ENCODE measurements at places on chromosomes 12 and 14.

- H3K27ac ChIP-seq: no peak overlapping the region
- H3K4me3 ChIP-seq: no peak overlapping the region
- no peaks in the 10 kb centered on the region for H3K27me3 ChIP-seq
- no peaks in the 10 kb centered on the region for H3K36me3 ChIP-seq
These were observed 52.5 kb upstream of the EVL start for GRCh38 chr14:100012478-100013327.

DNA sequence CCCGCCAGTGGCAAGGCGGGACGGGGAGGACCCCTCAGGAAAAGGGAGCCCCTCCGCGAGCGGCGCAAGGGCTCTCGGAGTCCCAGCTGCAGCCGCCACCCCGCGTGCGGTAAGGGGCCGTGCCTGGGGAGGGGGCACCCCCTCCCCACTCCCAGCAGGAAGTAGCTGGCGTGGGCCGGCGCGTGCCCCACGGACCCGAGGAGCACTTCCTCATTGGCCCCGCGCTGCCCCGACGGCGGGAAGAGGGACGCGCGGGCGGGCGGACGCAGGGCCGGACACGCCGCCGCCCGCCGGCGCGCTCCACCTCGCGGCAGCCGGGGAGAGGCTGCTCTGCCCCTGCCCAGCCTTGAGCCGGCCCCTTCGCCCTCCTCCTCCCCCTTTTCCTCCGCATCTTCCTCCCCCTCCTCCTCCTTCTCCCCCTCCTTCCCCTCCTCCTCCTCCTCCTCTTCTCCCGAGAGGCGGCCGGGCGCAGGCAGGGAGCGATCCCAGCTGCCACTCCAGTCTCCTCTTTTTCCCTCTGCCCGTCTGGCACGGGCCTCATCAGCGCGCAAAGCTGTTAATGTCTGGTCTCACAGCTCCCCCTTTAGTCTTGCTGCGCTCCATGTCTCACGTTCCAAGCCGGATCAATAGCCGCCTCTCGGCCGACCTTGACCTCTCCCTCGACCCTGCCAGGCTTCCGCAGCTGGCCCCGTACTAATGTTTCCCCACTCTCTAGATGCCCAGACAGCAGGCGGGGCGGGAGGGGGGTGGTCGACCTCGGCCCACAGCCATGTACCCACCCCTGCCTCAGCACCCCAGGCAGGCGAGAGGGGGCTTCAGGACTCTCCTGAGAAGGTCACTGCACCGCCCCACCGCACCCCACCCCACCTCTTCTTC is 2.6 kb upstream of the BCL11B start:
- H3K4me1 ChIP-seq: peaks cover 39% of the 10 kb centered on the region
- H3K4me3 ChIP-seq: peak overlapping the region; percentile 93
- H3K27ac ChIP-seq: peak overlapping the region; percentile 88
- H3K36me3 ChIP-seq: peaks cover 8% of the 10 kb centered on the region
- DNase-seq: no peak

DNA sequence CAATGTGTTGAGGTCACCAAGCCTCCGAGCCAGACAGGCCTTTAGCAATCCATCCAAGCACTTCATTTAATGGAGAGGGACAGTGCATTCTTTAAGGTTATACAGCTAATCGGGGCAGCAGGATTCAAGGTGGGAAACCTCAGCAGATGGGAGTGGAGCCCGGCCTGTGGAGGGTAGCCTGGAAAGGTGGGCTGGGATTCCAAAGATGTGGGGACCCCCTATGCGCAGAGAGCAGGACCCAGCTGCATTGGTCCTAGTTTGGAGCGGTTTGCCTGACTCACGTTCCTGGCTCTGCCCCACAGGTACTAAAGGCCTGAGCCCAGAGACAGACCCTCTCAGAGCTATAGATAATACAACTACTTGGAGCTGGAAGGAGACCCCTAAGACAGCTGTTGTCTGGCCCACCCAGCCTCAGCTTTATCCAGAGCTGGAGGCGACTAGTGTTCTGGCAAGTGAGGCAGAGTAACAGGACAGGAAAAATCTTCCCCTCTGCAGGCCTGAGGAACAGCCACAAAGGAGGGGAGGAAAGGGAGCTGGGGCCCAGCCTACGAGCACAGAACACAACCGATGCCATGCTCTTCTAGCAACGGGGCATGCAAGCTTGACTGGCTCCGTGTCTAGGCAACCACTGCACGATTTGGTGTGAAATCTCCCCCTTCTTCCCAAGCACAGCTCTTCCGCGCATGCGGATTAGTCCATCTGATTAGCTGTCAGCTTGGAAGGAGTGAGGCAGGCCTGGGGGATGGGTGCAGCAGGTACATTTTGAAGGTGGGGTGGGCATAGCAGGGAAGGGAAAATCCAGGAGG is 1.1 kb upstream of the MYH7 start:
- no peaks in the 10 kb centered on the region for H3K4me1 ChIP-seq
- no peak overlapping the region for H3K27ac ChIP-seq
- DNase-seq: no peak
- H3K27me3 ChIP-seq: peaks cover 15% of the 10 kb centered on the region

DNA sequence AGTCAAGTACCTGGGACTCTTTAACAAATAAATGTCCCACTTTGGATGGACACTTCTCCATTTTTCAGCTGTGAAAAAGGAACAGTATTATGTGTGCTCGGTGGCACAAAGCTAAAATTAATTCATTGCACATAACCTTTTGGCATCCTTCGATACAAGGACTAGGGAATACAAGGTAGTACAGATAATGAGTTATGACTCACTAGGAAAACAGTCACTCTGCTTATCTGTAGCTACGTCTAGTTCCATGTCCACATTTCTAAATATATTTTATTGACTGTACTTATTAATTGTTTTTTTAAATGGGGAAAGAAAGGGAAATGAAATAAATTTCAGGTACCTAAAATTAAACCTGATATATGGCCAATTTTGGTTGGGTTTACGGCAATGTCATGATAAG is 35.2 kb upstream of the RIC8B start:
- no peaks in the 10 kb centered on the region for H3K36me3 ChIP-seq
- no peak for DNase-seq
- H3K27me3 ChIP-seq: no peaks in the 10 kb centered on the region
- peaks cover 7% of the 10 kb centered on the region for H3K4me1 ChIP-seq

- no peaks in the 10 kb centered on the region for H3K4me1 ChIP-seq
- peaks cover 7% of the 10 kb centered on the region for H3K36me3 ChIP-seq
- H3K27ac ChIP-seq: no peak overlapping the region
These were observed 118.3 kb upstream of the ATF7IP start for GRCh38 chr12:14247166-14247565.

- peaks cover 11% of the 10 kb centered on the region for H3K36me3 ChIP-seq
- H3K4me3 ChIP-seq: no peak overlapping the region
- H3K4me1 ChIP-seq: peaks cover 38% of the 10 kb centered on the region
- no peak for DNase-seq
- no peaks in the 10 kb centered on the region for H3K27me3 ChIP-seq
These were observed 5.7 kb downstream of the ARPC3 start for GRCh38 chr12:110444455-110444854.

- H3K27ac ChIP-seq: peak overlapping the region; percentile 98
- peaks cover 21% of the 10 kb centered on the region for H3K27me3 ChIP-seq
- peaks cover 38% of the 10 kb centered on the region for H3K4me1 ChIP-seq
- peaks cover 21% of the 10 kb centered on the region for H3K36me3 ChIP-seq
- peak overlapping the region; percentile 94 for H3K4me3 ChIP-seq
These were observed 753 bp upstream of the ATP5MC2 start for GRCh38 chr12:53676656-53677015.

- H3K36me3 ChIP-seq: no peaks in the 10 kb centered on the region
- no peak overlapping the region for H3K4me3 ChIP-seq
- no peak for DNase-seq
- H3K27me3 ChIP-seq: no peaks in the 10 kb centered on the region
These were observed 146.8 kb upstream of the C14orf180 start for GRCh38 chr14:104432611-104433231.

- peak within 1 kb of the TSS; percentile 85 for H3K4me3 ChIP-seq
- peaks cover 32% of the 10 kb centered on the region for H3K4me1 ChIP-seq
- peak; percentile 92 for DNase-seq
- H3K36me3 ChIP-seq: peaks cover 12% of the 10 kb centered on the region
- H3K27ac ChIP-seq: peak within 1 kb of the TSS; percentile 83
These were observed at the start of gene TEX22 for GRCh38 chr14:105398044-105398725. Gene TEX22 (plus strand): TSS chr14:105398538. CDS start chr14:105399341, 803 bp downstream.

DNA sequence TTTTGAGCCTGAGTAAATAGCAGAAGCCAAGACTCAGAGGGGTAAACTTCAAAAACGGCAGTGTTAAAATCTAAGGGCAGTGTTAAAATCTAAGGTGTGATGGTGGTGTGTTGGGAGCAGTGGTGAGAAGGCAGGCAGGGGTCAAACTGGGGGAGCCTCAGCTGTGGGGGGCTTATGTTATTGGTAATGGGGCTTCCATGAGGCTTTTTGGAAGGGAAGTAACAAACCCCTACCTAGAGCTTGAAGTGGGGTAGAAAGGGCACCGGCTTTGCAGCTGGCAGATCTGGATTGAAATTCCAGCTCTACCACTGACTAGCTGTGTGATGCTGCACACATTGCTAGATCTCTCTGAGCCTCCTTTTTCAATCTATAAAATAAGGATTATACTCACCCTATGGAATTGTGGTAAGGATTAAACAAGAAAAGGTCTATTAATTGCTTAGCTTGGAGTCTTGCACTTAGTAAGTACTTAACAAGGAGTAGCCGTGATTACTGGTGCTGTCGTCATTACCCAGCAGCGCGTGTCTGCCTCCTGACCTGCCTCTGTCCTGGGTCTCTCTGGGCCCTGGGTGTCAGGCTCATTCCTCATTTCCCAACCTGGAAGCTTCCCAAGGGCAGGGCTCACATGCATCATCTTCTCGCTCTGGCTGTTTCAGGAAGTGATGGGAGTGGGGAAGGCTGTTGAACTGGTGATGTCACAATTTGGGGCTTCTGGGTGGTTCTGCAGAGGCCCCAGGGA is 18.5 kb upstream of the KRT80 start:
- DNase-seq: no peak
- H3K27me3 ChIP-seq: peaks cover 36% of the 10 kb centered on the region
- no peak overlapping the region for H3K27ac ChIP-seq
- no peaks in the 10 kb centered on the region for H3K4me1 ChIP-seq
- no peaks in the 10 kb centered on the region for H3K36me3 ChIP-seq
- H3K4me3 ChIP-seq: no peak overlapping the region

- no peak overlapping the region for H3K27ac ChIP-seq
- peaks cover 18% of the 10 kb centered on the region for H3K36me3 ChIP-seq
- no peak for DNase-seq
- H3K4me1 ChIP-seq: peaks cover 12% of the 10 kb centered on the region
These were observed 8.4 kb upstream of the TBX3 start for GRCh38 chr12:114692186-114693058.

DNA sequence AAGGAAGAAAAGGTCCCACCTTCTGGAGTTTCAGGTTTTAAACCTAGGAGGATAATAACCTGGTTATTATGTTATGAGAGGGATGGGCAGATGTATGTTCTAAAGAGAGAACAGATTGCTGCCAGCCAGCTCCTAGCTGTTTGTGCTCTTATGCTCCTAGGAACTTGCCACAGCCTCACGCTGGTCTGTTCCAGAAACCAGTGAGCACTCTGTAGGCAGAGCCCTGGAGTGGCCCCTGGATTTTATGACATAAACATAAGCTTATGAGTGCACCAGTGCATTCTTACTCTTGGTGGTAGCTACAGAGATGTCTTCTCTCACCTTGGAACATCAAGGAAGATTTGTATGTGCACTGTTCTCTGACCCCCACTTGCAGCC is 27.7 kb downstream of the KLC1 start:
- peaks cover 8% of the 10 kb centered on the region for H3K4me1 ChIP-seq
- H3K27me3 ChIP-seq: no peaks in the 10 kb centered on the region
- DNase-seq: no peak
- H3K27ac ChIP-seq: peak overlapping the region; percentile 49
- H3K36me3 ChIP-seq: peaks cover 80% of the 10 kb centered on the region

DNA sequence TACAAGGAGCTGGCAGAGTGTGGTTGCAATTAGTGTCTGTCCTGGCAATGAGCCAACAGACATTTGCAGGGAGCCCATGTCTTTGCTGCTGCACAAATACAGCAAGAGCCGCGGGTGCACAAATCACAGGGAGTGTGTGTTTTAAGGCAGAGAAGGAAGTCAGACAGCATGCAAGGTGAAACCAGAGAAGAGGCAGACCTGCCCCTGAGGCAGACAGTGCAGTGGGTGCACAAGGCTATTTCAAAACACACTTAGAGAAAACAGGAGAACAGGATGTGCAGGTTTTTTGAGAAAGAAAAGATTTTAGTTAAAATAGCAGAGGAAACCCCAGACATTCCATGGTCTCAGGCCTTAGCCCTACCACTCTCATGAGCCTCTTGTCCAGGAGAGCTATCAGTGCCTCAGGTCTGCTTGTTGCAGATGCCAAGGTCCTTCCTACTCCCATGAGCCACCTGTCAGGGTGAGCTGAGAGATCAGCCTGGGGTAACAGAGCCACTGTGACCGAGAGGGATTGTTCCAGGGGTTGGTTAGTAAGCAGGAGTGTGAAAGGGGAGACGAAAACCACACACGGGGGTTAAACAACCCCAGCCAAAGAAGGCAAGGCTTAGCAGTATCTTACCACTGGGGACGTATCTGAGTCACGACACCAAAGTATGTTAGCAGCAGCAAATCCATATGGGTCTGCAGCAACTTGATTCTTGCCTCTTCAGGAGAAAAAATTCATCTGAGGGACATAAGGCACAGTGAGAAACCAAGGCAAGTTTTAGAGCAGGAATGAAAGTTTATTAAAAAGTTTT is 78.1 kb downstream of the C14orf132 start:
- H3K27ac ChIP-seq: peak overlapping the region; percentile 23
- no peaks in the 10 kb centered on the region for H3K27me3 ChIP-seq
- peak overlapping the region; percentile 54 for H3K4me3 ChIP-seq
- peaks cover 2% of the 10 kb centered on the region for H3K36me3 ChIP-seq

DNA sequence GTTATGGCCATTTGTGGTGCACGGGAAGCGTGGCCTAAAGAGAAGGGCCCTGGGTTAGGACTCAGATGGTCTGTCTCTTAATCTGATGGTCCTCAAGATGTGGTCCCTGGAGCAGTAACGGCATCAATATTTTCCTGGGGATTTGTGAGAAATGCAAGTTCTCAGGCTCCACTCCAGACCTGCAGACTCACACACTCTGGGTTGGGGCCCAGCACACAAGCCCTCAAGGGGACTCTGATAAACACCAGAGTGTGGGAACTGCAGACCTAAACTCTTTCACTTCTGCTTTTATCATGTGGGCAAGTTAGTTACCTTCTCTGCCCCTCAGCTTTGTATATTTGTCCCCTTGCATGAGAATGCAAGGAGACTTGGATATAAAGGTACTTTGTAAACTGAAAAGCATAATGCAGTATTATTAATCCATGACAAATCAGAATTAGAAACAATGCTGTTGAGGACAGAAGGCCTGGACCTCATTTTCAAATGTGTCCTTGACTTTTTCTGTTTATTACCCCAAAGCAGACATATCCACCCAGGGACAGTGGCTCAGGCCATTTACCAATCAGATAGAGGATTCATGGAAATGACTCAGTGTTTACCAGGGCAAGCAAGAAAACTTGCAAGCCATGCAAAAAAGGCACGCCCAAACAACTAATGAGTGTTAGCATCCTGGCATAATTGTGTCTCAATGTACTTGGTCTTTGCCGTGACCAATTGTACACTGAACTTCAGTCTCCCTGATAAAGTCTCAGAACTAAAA is 157.0 kb downstream of the ASCL1 start:
- H3K27ac ChIP-seq: no peak overlapping the region
- H3K4me3 ChIP-seq: no peak overlapping the region
- H3K27me3 ChIP-seq: no peaks in the 10 kb centered on the region
- DNase-seq: no peak
- no peaks in the 10 kb centered on the region for H3K36me3 ChIP-seq

Data from naive thymus-derived CD8-positive, alpha-beta T cell (primary cell).